COR-L47 (cell line): ENCODE measurements at places on chromosomes 5 and 9.
A peak's percentile ranks its signal among the peaks of the same experiment; 100 is the strongest.

- no peak for DNase-seq
Measured at GRCh38 chr5:126587551-126588390, 7.2 kb downstream of the ALDH7A1 start.

- no peak for DNase-seq
Measured at GRCh38 chr5:28281351-28281750, 1243.0 kb upstream of the CDH9 start.

DNA sequence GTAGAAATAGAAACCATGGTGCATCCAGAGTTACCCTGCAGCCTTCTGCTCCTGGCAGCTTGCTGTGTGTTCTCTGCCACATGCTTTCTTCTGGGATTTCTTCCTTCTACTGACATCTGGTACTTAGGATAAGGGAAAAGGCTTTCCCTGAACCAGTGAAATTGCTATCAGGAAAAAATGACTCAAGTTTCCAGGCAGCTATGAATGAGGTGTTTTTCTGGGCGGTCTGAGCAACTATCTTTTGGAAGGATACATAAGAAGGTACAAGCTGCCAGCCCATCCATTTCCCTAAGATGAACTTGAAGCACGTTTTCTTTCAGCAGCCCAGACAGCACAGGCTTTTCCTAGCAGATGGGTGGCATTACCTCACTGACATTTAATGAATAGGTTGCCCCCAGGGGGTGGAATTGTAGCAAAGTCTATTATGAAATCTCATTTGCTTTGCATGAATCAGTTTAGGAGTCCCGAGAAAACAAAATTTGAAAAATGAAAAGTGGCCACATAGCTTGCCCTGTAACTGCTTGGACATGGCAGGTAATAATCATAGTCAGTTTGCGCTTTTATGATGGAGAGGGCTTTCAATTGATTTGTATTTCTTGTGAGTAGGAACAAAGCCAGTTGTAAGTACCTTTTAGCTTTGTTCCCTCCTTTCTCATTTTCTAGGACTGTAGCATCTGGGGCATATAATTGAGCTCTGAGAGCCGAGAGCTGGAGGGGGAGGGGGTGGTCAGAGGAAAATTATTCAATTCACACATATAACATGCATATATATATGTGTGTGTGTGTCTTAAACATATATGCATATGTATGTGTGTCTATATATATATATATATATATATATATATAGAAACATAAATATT is 108.5 kb downstream of the C9orf152 start:
- peak; percentile 51 for DNase-seq

DNA sequence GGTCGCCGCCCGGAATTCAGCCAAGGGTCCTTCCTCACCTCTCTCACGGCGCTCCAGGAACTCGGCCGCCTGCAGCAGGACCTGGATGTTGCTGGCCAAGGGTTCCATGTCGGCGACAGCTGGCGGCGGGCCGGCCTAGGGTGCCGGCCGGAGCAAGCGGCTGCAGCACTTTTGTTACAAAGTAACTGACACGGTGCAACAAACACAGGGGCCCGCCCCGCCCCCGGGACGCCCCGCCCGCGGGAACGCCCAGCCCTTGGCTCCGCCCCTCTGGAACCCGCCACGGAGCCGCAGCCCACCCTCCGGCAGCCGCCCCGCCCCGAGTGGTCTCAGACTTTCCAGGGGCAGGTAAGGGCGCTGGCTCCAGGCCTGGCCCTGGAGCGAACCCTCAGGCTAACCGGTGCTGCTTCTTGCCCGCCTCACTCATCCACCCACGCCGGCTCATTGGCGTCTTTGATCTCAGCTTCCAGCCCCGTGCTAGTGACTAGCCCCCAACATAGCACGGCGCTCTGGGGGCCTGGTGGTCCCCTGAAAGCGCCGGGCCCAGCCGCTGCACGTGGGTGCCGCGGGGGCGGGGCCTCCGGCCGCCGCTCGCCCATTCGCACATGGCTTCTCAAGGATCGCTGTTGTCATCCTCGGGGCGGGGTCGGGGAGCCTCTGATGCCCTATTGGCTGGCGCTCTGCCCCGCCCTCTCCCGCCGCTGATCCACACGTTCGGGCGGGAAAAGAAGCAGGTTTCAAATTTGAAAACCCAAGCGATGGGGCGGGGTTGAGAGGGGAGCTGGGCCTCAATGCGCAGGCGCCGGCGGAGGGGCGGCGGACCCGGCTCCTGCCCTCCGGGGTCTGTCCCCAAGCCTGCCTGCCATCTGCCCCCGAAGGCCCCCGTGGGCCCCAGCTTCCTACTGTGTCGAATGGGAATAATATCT is at the start of gene MXD3:
MXD3 (minus strand) TSS at position 176 of the 926 bp plus-strand sequence; CDS start at position 108, 68 bp downstream.
- peak; percentile 98 for DNase-seq

GRCh38 chr5:82151662-82152061 is 126.5 kb downstream of the RPS23 start:
- DNase-seq, result no peak

DNA sequence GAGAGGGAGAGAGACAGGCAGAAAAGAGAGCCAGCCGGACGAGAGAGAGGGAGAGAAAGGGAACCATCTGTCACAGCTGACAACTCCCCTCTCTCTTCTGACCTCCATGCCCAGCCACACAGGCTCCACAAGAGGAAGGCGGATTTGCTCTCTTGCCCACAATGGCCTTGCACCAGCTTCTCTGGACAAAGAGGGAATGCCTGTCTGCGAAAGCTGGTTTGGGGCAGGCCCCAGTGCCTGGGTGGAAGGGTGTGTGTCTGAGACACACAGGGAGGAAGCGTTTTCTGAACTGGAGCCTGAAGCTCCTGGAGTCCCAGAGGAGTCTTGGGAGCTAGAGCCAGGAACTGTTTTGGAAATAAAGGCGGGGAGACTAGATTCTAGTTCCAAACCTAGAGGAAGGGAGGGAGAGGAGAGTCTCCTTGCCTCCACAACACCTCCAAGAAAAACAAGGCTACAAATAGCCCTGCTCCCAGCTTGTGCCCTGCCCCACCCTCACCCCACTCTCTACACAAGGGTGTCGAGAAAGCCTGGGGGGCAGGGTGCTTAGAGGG is 12.5 kb downstream of the C1QTNF2 start:
- DNase-seq, result no peak

GRCh38 chr9:89696780-89697179 is 92.0 kb downstream of the GADD45G start:
- no peak for DNase-seq

GRCh38 chr9:115883467-115884329 is 269.9 kb upstream of the PAPPA start:
- peak; percentile 47 for DNase-seq

DNA sequence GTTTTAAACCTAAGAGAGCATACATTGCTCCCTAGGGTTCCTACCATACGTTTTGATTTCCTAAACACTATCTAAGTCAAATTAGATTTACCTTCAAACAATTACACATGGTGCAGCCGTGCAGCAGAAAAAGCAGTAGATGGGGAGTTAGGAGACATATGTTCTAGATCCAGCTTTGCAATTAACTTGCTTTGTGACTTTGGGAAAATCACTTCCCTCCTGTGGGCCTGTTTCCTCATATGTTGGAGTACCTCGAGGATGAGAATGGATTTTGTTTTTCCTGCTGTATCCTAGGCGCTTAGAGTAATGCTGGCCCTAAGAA is 711 bp downstream of the MRPL50 start:
- no peak for DNase-seq

GRCh38 chr9:21747175-21747574 is 55.3 kb upstream of the MTAP start:
- DNase-seq, result no peak

- DNase-seq, result no peak
Measured at GRCh38 chr5:109825450-109825849, 135.7 kb downstream of the MAN2A1 start.

DNA sequence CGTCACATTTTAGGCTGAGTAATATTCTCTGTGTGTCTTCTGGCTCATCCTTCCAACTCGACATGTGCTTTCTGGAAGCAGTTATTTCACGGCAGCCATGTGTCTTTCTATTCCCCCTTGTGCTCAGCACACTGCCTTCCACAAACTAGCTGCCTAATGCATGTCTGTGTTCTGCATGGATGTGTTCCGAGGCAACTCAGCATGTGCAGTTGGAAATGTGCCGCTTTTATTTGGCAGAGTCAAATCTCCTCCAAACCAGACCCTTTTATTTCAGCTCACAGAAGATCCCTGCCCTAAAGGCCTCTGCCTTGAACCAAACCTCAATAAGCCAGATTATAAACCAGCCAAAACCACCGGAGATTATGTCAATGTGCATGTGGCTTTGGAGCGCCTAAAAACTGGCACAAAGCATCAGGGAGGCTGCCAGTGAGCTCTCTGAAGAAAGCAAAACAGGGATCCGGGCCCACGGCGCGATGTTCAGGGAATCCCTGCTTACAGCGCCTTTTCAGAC is 360.2 kb downstream of the DEPDC1B start:
- DNase-seq, result no peak

DNA sequence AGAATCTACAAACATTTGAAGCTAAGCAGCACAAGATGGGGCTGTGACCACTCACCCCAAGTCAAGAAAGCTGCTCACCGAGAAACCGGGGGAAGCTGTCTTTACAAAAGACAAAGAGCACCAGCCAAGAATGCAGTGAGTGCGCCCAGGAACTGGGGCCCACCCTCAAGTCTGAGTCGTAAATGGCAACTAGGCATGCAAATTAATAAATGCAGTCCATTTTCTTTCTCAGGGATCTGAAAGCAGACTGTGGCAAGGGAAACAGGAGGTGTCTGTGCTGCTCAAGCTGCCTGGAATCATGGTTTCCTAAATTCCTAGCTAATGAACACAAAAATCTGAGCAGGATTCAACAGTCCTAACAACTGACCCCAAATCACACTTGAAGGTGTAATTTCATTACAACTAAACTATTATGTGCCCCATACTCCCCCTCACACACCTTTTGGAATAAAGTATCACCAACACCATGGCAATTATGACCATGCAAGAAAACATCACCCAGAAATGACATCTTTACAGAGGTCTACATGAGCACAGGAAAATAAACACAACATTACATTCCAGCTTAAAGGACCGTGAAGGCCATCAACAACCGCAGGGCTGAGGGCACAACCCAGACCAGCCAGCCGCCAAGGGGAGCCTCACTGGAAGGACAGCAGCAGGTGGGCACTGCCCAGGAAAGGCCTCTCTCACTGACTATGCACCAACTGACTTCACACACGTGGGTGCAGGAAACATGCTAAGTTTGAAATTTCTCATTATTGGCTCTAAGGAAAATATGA is 17.6 kb downstream of the NSUN2 start:
- no peak for DNase-seq

DNA sequence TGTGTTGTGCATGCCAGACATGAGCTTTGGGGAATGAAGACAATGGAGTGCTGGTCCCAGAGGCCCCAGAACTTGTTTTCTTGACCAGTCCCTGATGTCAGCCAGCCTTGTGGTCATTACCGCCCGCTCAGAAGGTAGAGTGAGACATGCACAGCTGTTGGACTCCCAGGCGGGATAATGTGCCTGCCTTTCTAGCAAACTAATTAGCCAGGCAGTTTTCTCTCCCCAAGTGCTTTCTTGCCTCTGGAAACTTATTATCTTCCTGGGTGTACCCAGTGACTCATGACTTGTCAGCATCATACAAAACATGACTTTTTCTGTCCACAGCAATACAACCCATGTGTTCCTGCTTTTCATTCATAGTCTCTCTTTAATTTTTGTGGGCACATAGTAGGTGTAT is 131.1 kb downstream of the RMI1 start:
- no peak for DNase-seq

- no peak for DNase-seq
Measured at GRCh38 chr5:42514754-42515153, 91.5 kb downstream of the GHR start.

- no peak for DNase-seq
Measured at GRCh38 chr5:144125163-144125726, 45.2 kb downstream of the YIPF5 start.

DNA sequence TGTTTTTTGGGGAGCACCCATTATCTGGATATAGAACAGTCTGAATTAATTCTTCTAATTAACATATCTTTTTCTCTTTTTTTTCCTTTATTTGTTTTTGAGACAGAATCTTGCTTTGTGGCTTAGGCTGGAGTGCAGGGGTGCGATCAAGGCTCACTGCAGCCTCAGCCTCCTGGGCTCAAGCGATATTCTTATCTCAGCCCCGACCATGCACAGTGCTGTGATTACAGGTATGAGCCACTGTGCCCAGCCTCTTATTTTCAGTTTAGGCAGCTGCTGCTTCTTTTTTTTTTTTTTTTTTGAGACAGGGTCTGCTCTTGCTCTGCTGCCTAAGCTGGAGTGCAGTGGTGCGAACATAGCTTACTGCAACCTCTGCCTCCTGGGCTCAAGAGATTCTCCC is 20.2 kb downstream of the UBE2R2 start:
- DNase-seq, result no peak

- no peak for DNase-seq
Measured at GRCh38 chr5:96857924-96858323, 18.4 kb upstream of the ERAP2 start.

DNA sequence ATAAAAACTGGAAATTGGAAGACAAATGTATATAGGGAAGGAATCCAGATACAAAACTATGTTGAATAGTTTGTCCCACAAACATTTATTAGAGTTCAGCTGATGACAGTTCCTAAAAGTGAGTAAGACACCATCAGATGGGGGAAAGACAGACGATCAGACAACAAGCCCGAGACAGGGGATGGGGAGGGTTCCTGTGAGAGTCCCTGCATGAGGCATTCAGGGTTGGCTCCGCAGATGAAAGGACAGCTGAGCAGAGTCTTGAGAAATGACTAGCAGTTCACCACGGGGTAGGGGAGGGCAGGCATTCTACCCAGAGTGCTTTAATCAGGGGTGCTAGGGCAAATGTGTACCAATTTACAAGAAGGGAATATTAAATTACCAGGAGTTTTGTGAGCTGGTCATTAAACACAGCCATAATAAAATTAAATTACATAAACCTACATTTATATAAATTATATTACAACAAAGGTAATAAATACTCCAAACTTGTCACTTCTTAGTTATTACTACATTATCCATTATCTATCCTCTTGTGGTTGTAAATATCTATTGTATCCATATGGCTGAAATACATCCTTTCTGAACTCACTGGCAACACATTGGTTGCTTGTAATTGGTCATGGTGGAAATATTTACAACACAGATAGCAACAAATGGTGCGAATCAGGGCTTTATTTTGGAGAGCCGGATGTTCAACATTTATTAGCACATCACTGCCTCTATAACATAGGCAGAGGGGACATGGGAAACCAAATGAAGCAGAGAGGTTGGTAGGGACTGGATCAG is 27.8 kb downstream of the TNFSF15 start:
- DNase-seq, result no peak
